T1000 (cell line): ENCODE measurements at places on chromosomes 16 and 17.

DNA sequence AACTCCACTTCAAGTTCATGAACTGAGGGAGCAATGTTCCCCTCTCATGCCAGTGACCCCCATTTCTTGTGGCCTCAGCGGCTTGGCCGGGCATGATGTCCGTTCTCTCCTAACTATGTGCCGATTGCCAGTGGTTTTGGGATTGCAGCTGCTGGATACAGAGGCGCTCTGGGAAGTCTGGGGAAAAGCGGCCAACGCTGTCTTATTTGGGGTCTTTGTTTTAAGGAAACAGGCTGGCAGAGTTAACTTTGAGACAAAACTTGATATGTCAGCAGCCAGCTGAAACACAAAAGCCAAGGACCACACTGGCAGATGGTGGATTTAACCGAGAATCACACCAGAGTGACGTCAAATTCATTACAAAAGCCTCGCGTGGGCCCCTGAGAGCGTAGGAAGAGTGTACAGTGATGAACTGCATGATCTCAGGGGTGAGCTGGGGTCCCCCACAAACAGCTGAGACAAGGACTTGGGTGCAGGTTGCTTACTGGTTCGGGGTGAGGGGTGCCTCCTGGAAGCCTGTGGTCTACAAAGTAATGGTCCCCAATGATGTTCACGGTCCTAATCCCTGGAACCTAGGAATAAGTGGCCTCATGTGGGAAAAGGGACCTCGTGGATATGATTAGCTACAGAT, 180.4 kb downstream of the IRF8 start:
- DNase-seq, result no peak

- DNase-seq, result no peak
Observed at GRCh38 chr17:32936894-32937500, 9.0 kb downstream of the TMEM98 start.

GRCh38 chr16:49884033-49885015, 28.4 kb upstream of the ZNF423 start:
- DNase-seq, result no peak

GRCh38 chr16:63426275-63426870, 1390.1 kb upstream of the CDH8 start:
- no peak for DNase-seq

DNA sequence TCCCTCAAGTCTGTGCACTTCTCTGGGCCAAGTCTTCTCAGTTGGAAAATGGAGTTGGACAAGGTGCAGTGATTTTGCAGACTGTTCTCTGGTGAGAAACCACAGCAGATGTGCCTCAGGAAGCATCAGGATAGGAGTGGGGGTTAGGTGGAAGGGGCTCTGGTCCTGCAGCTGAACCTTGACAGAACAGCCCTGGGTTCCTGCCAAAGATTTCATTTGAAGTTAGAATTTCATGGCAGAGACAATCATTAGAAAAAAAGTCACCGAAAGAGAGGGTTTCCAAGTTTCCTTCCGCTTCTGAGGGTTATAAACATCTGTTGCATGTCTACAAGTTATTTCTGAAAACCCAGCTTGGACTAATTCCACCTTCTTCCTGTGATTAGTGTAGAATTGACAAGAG, 80.4 kb upstream of the IRX3 start:
- DNase-seq, result no peak

DNA sequence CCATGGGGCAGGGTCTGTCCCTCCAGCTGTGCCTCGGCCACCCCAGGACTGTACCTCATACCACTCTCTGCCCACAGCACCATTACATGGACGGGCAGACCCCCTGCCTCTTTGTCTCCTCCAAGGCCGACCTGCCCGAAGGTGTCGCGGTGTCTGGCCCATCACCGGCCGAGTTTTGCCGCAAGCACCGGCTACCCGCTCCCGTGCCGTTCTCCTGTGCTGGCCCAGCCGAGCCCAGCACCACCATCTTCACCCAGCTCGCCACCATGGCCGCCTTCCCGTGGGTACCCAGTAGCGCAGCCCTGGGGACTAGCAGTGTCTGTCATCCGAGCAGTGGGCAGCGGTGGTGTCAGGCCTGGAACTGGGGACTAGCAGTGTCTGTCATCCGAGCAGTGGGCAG, 2.6 kb upstream of the RHBDL1 start:
- no peak for DNase-seq

DNA sequence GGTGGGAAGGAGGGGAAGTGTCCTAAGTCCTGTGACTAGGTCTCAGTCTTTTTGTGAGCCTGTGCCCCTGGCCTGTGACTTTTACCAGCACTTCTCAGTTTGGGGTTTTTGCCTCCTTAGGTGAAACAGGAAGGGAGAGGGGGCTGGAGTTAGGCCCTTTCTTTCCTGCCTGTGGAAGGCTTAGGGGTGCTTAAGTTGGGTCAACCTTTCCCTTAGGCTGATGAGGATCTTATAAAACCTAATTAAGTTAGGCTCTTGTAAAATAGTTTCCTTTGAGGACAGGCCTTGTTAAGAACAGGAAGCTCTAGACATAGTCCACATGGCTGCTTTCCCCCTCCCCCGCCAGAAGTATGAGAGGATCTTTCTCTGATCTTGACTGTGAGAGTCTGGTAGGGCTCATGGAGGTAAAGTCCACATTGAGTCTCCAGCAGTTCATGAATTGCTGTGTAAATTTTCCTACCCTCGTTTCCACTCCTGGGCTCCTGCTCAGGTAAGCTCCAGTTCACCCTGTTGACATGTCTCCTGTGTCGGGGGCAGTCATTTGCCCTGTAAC, 17.0 kb upstream of the DNASE1 start:
- DNase-seq, result no peak

DNA sequence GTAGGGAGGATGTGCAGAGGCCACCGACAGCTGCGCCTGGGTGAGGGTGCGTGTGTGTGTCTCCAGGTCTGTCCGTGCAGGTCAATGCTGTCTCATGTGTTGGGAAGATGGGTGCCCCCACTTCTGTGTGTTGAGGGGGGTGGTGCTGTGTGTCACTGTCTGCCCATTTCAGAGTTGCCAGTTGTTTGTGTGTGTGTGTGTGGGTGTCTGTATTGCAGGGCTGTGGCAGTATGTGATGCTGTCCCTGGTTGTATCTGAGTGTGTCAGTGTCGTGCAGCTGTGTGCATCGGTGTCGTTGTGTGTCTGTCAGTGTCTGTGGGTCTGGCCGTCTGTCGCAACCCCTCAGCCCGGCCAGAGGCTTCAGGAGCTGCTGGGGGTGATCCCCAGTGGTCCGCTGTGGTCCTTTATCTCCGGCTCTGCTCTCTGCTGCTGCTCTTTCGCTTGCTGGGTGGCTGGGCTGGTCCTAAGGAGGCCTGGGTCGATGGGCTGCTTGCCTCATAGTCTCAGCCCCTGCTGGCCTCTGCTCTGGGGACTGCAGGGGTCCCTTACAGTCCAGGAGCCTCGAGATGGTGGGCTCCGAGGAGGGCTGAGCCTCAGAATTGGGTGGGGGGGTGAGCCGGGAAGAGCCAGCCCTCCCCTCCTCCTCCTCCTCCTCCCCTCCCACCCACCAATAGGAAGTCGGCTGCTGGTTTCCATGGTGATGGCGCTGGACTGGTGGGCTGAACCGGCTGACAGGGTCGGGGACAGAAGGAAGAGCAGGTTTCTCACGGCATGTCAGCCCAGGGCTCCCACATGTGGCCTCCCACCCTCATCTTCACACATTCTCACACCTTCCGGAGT, at the start of gene TSPOAP1:
TSPOAP1 (minus strand) TSS at position 601 of the 840 bp plus-strand sequence. CDS start 875 bp downstream, outside the sequence.
- no peak for DNase-seq

DNA sequence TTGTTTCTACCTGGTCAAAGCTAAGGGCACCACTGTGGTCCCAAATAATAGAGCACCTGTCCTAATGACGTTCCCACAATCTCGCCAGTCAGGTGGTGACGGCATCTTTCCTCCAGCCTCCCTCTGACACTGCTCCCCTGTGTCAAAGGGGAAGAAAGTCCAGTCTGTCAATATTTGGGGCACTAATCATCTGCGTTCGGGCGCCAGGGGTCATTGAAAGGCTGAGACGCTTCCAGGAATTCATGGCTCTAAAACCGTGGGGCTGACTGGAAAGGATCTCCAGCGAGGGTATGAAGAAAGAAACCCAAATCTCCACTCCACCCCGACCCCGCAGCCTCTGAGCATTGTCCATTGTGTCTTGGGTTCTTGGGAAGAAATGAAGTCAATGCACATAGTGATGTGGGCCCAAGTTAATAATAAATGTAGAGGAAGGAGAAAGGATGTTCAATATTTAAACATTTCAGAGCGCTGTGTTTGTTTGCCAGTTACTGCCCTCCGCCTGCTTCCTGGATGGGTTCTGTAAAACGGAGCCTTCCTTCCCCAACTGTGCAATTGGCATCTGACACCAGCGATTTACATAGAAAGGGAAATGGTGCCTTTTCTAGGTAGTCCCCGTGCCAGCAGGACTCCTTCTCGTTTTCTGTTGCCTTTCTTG, 103.2 kb downstream of the SOCS1 start:
- DNase-seq, result no peak

GRCh38 chr17:27846042-27846655, 45.8 kb upstream of the NOS2 start:
- DNase-seq, result no peak

DNA sequence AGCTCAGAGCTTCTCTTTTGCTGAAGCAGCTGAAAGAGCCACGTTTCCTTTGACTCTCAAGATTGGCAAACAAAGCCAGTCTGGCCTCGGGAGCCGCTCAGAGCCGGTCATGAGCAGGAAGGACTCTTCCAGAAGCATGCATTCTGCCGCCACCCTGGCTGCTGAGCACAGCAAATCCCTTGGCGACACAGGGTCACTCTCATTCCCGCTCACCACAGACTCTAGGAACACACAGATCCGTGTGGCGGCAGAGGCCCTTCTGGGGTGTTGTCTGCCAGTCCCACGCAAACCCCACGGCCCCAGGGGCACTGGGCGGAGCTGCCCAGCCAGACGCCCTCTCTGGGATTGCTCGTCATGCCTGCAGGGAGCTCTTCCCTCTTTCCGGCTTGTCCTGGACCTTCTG, 157.0 kb downstream of the C16orf95 start:
- no peak for DNase-seq

GRCh38 chr16:3101018-3101840, 2.1 kb upstream of the ZSCAN10 start:
- no peak for DNase-seq

GRCh38 chr16:70730944-70731343, 45.1 kb upstream of the MTSS2 start:
- no peak for DNase-seq

DNA sequence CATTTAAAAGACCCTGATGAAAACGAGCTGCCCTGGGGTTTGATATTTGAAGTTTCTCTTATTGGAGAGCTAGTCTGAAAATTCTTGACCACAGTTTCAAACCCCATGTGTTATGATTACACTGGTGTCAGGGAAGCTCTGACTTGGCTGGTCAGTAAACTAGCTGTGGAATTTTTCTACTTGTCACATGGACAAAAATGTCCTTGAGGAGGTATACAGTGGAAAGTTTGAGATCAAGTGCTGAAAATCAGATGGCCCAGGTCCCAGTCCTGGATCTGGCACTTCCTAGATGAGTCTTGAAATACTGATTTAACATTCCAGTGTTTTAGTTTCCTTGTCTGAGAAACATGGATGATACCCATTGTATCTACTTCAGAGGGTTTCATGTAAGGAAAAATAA, 30.7 kb upstream of the SOX9 start:
- DNase-seq, result no peak

- DNase-seq, result no peak
Observed at GRCh38 chr17:29733166-29733565, 110.5 kb upstream of the CORO6 start.

GRCh38 chr17:34556931-34557330, 22.5 kb upstream of the TMEM132E start:
- no peak for DNase-seq

GRCh38 chr17:17570798-17571716, 20.5 kb downstream of the PEMT start:
- no peak for DNase-seq

GRCh38 chr17:37466471-37466870, 23.2 kb upstream of the DUSP14 start:
- no peak for DNase-seq

DNA sequence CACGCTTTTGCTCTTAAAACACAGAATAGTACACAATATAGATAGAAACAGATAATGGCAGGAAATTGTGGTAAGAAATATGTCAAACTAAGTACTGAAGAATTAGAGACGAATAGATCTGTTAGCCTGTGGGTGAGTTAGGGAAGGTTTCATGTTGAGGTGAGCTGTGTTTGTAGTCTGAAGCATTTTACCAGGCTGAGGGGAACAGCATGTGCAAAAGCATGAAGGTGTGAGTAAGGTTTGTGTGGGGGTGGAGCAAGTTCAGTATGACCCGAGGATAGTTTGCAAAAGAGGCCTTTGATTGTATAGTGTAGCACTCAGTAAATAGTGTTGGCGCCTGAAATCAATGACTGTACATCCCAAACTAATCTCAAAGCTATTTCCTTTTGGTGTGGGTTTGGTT, 13.8 kb downstream of the IGSF6 start:
- DNase-seq, result no peak

GRCh38 chr17:77616254-77616731, 342.2 kb upstream of the TNRC6C start:
- DNase-seq, result no peak

- no peak for DNase-seq
Observed at GRCh38 chr17:75047398-75048098, 523 bp downstream of the KCTD2 start.

- no peak for DNase-seq
Observed at GRCh38 chr17:604115-604450, 110.6 kb downstream of the VPS53 start.

DNA sequence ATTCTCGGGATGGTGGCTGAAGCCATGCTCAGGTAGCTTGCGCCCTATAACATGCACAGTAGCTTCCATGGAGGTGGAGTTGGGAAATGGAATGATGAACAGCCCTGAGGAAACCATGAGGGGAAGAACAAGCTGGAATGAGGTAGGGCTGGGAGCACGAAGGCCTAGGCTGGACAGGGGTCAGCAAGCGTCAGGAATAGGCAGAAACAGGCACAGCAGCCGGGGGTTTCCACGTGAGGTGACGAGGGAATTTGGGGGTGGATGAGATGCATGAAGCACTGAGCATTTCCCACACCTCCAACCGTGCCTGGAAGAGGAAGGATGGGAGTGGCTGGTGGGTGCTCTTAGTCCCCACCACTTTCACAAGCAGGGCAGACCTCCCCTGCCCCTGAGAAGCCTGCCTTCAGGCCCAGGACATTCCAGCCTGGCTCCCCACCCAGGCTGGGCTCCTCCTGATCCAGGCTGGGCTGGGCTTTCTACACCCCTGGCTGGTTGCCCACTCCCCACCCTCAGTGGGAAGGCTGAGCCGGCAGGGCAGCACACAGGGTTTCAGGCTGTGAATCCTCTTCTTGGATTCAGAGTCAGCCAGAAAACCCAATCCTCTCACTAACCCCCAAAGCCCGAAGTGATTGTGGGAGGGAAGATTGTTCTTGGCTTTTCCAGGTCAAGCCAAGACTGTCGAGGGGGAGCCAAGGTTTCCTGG, 21.9 kb downstream of the PLEKHG4 start:
- DNase-seq, result no peak

GRCh38 chr16:29662000-29662728, 883 bp upstream of the SPN start:
- no peak for DNase-seq

DNA sequence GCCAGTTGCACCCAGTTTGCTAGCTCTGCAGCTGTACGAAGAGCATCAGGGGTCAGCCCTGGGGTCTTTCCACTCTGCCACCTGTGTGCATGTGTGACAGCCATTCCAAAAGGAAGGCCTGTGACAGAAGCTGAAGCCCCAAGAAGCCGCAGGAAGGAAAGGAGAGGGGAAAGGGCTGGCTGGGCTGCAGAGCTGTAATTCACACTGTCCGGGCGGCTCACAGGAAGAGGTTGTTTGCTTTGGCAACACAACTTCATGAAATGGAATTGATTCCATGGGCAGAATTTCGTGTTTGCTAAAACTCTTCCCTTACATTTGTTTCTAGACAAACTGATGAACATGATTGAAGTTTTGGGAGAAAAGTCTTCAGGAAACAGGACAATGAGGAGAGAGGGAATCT, 14.8 kb downstream of the TMEM204 start:
- no peak for DNase-seq
